Spinal cord (tissue), 10 donors: ENCODE measurements at places on chromosomes 16 and 17. TPM values are rescaled to one million over a fixed set of nuclear protein-coding genes. Genes with fewer than 3 reads are reported as not detected.

Gene IGSF6
- 7.6 TPM for polyA plus RNA-seq

Gene IL21R
- polyA plus RNA-seq = 0.93 TPM

Gene HIGD1B
- 9.4 TPM for polyA plus RNA-seq

Gene TLCD1
- 7.6 TPM for polyA plus RNA-seq

Gene CETP
- polyA plus RNA-seq = 3.3 TPM

Gene CD300H
- polyA plus RNA-seq = not detected

Gene SECTM1
- 2.7 TPM for polyA plus RNA-seq

Gene ZNF469
- polyA plus RNA-seq = 11.1 TPM

Gene ITGB3
- 2.6 TPM for polyA plus RNA-seq

Gene CCL4
- 2.7 TPM for polyA plus RNA-seq

Gene KRT40
- polyA plus RNA-seq = 0.27 TPM

Gene YBX2
- 6.9 TPM for polyA plus RNA-seq

Gene ALOX12B
- polyA plus RNA-seq = 0.60 TPM

Gene ALOX12
- 1.3 TPM for polyA plus RNA-seq

Gene KREMEN2
- polyA plus RNA-seq = 1.4 TPM

Gene MLYCD
- 7.7 TPM for polyA plus RNA-seq

Gene TBC1D3C
- not detected for polyA plus RNA-seq

Gene SMIM36
- 0.18 TPM for polyA plus RNA-seq

Gene CRYM
- 4.0 TPM for polyA plus RNA-seq

Gene COG7
- 25.3 TPM for polyA plus RNA-seq

Gene DNAAF8
- 6.0 TPM for polyA plus RNA-seq

Gene RASL10B
- polyA plus RNA-seq = 45.4 TPM

Gene OR3A3
- polyA plus RNA-seq = not detected

Gene MPV17L
- 17.2 TPM for polyA plus RNA-seq

Gene GLIS2
- 27.4 TPM for polyA plus RNA-seq

Gene TEKT3
- 1.1 TPM for polyA plus RNA-seq

Gene OR1D2
- not detected for polyA plus RNA-seq

Gene SLC5A2
- 11.0 TPM for polyA plus RNA-seq

Gene ARL4D
- 14.1 TPM for polyA plus RNA-seq

Gene RNF222
- polyA plus RNA-seq = not detected

Gene SDK2
- 14.4 TPM for polyA plus RNA-seq

Gene MYL11
- 11.4 TPM for polyA plus RNA-seq

Gene CALB2
- polyA plus RNA-seq = 39.1 TPM

Gene OTOP2
- 0.08 TPM for polyA plus RNA-seq

Gene GRAPL
- polyA plus RNA-seq = 3.8 TPM

Gene MPP2
- polyA plus RNA-seq = 43.4 TPM

Gene CHRNE
- 1.1 TPM for polyA plus RNA-seq

Gene TMIGD1
- not detected for polyA plus RNA-seq

Gene TBC1D28
- polyA plus RNA-seq = not detected

Gene KRT33B
- polyA plus RNA-seq = not detected

Gene ALDH3A1
- 0.32 TPM for polyA plus RNA-seq

Gene KRT39
- polyA plus RNA-seq = not detected

Gene CTRL
- polyA plus RNA-seq = 4.6 TPM

Gene ACAP1
- 13.8 TPM for polyA plus RNA-seq

Gene KCNH6
- polyA plus RNA-seq = 1.7 TPM

Gene TMEM95
- not detected for polyA plus RNA-seq

Gene MRPL28
- polyA plus RNA-seq = 112 TPM

Gene NPTX1
- polyA plus RNA-seq = 20.5 TPM

Gene GAS2L2
- polyA plus RNA-seq = 3.6 TPM

Gene PIK3R6
- 3.2 TPM for polyA plus RNA-seq
